ENCODE measurements at places on chromosomes 1 and 21.
A peak's percentile ranks its signal among the peaks of the same experiment; 100 is the strongest.

GRCh38 chr1:236645016-236645680 lies 40.8 kb upstream of the HEATR1 start:
- no peak for DNase-seq

DNA sequence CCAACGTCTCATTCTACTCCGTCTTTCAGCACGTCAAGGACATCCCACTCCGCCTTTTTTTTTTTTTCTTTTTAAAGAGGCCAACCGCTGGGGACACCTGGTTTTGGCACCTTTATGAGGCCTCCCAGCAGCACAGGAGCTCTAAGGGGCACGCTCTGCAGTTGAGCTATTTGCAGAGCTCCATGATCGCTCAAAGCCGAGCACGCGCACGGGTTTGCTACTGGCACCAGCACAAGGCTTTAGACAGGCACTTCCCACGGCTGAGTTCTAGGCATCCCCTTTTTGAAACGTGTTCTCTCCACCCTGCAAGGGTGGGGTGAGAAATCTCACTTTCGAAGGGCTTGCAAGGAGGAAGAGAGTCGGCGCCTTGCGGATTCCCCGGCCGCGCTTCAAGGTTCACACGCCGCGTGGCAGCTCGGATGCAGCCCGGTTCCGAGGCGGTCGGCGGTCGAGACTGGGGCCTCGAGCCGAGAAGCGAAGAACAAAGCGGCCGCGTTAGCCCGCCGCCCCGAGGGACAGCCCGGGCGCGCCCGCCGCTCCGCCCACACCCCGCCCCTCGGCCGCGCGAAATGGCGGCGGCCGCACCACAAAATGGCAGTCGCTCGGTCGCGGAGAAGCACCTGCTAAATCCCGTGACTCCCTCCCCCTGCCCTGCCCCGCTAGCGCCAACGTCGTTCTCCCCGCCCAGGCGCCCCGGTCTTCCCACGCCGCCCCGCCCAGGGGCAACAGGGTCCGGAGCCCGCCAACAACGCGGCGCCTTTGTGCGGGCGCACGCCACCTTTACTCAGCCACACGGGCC lies 12.9 kb upstream of the SPEN start:
- DNase-seq, result peak; percentile 70

- no peak for DNase-seq
Observed at GRCh38 chr1:153752571-153753195, 22.5 kb upstream of the SLC27A3 start.

DNA sequence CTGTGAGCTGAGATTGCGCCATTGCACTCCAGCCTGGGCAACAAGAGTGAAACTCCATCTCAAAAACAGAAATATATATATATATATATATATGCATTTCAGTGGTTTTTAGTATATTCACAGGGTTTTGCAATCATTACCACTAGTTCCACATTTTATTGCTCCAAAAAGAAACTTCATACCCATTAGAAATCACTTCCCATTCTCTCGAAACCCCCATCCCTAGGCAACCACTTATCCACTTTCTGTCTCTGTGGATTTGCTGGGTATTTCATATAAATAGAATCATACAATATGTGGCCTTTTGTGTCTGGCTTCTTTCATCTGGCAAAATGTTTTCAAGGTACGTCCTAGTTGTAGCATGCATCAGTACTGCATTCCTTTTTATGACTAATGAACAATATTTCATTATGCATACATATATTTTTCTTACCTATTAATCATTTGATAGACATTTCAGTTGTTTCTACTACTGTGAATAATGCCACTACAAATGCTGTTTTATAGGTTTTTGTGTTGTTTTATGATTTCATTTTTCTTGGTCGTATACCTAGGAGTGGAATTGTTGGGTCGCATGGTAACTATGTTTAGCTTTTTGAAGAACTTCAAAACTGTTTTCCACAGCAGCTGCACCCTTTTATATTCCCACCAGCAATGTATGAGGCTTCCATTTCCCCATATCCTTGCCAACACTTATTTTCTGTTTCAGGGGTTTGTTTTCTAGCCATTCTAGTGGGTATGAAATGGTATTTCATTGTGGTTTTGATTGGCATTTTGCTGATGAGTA lies 95.9 kb downstream of the PHTF1 start:
- DNase-seq, result no peak

GRCh38 chr1:43358121-43358745 lies 548 bp upstream of the CDC20 start:
- no peak for DNase-seq

DNA sequence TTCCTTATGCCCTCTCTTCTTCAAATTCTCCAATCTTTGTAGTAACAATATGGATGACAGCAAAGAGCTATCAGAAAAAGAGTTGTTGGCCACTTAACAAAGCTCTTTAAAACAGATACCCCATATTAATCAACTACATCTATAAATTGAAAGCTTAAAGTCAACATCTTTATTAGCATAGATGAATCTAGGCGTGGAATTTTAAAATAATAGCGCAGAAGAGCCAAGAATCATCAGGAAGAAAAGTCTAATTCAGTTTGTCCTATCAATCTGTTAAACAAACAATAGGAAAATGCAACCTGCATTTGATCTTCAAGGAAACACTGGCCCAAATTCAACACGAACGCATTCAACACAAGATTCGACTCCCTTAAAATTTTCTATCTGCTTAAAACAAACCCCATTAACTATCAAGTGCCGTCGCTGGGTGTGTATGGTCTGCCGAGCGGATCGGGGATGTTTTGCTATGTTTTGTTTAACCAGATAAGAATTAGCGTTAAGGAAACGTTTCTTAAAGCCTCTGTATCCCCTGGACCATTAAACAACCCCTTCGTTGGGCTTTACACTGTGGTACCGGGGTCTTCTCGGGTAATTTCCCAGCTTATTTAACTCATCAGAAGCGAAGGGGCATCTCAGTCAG lies 1.0 kb downstream of the LYST start:
- no peak for DNase-seq

DNA sequence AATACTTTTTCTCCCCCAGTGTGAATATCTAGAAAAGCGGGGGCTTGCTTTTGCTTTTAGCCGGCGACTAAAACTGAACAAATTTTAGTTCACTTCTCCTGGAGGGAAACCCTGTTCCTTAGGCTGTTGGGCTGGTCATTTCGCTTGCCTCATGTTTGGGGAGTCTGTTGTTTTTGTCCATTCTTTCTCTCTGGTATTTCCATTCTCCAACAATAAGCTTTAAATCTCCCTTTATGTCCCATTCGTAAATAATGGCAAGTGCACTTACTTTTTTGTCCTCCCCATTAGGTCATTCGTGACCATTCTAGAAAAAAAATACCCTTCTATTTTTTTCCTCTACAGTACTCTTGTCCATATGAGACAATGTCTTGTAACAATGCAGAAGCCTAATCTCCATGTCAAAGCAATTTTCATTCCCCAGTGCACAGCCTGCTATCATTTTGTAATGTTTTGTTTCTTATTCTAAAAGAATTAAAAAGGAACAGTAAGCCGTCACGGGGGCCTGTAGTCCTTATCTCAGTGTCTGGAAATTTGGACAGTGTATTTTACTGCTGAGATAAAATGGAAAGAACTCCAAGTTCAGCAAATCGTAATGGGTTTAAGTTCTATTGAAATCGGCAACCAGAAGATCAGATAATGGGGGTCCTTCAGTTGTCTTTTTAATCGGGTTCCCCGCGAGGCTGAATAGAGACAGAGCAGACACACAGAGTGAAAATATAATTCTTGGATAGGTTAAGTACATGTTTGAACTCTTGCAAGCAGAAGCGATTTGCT lies 21.8 kb downstream of the PROX1 start:
- DNase-seq, result no peak

GRCh38 chr1:173134800-173135199 lies 72.3 kb downstream of the TNFSF4 start:
- no peak for DNase-seq

- no peak for DNase-seq
Observed at GRCh38 chr1:201113451-201114244, 1.4 kb upstream of the CACNA1S start.

DNA sequence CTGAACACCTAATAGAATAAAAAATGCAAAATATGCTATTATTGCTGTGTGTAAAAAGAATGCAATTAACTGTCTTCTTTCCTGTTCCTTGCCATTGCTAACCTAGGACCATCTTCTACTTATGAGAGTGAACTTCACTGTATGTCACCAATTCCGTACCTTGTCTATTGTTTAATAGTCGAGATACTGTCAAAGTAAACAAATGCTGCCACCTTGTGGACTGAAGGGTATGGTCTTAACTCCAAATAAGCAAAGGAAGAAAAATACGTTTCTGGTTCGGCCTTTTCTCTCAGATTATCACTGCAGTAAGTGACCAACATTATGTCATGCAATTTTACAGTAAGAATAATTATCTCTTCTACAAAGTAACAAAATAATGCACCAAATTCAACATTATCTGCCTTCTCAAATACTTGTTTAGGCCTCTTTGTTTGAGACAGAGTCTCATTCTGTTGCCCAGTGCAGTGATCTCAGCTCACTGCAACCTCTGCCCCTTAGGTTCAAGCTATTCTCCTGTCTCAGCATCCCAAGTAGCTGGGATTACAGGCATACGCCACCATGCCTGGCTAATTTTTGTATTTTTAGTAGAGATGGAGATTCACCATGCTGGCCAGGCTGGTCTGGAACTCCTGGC lies 133.4 kb downstream of the COP1 start:
- DNase-seq, result peak; percentile 49

DNA sequence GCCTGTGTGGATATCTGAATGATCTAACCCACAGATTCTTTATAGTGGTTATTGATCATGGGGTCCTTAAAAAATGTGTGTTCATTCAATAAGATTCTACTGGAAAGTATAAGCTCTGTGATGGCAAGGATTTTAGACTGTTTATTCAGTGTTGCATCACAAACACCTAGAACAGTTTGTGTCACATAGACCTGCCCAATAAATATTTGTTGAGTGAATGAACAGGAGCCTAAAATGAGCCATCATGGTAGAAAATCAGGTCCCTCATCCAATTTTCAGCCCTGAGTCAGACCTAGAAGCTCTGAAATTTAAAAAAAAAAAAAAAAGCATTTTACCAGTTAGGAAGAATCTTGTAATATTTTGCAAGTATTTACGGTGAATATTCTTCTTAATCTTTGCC lies 2.3 kb upstream of the RGSL1 start:
- DNase-seq, result no peak

DNA sequence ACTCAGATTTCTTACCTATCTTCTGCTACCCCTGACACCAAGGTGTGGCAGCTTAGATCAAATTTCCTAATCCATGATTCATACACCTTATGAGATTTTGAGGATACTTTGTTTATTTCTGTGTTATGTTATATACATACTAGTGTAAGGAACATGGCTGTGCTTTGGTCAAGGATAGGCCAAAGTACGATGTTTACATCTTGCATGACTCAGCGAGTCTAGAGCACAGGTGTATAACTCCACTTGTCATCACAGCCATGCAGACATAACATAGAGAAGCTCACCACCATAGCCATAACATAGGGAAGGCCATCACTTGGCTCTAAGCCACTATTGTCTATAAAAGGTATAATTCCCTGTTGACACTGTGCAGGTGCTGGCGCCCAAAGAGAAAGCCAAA lies 61.2 kb downstream of the GBP6 start:
- DNase-seq, result peak; percentile 65

- DNase-seq, result no peak
Observed at GRCh38 chr1:23422941-23423340, 1.6 kb downstream of the TCEA3 start.

- no peak for DNase-seq
Observed at GRCh38 chr1:181490740-181491712, 7.7 kb downstream of the CACNA1E start.

DNA sequence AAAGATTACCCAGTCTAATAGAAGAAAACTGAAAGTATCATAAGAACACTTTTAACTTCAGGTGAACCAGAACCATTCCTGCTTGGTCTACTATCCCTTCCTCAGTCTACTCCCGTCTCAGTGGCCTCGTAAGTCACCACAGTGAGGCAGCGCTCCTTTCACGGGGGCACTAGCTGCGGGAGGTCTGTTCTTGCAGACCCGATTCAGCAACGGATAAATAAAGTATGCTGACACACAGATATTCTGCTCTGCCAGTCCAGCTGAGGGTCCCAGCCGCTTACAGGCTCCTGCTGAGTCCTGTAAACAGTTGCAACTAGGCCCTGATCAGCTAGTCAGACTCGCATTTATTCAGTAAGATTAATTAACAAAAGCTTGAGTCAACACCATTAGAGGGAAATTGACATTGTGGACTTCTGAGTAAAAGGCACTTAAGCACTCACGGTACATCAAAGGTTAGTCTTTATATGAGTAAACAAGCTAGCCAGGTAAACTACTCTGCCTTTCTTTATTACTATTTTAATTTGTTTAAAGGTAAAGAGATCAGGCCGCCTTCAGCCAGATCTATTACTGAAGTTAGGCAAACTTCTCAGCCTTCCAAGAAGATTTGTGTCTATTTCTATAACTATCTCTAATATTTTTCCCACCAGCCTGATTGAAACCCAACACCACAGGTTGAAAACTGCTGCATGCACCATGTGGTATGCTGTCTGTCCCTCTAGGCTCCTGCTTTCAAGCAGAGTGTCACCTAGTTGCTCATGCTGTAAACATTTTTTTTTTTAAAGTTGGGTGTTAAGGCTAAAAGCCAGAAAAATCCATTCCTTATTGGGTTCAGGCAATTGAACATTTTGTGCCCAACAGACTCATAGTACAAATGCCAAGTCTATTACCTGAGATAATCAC lies 87.7 kb downstream of the INTS7 start:
- DNase-seq, result no peak

GRCh38 chr21:42198929-42199867 lies 19.7 kb upstream of the ABCG1 start:
- no peak for DNase-seq

- DNase-seq, result no peak
Observed at GRCh38 chr21:32844653-32845436, 73.3 kb upstream of the PAXBP1 start.

- no peak for DNase-seq
Observed at GRCh38 chr21:42093991-42094421, 22.9 kb downstream of the UMODL1 start.

GRCh38 chr1:213244664-213245091 lies 193.6 kb downstream of the RPS6KC1 start:
- no peak for DNase-seq

GRCh38 chr1:223723351-223723904 lies 11.1 kb downstream of the CAPN2 start:
- no peak for DNase-seq

DNA sequence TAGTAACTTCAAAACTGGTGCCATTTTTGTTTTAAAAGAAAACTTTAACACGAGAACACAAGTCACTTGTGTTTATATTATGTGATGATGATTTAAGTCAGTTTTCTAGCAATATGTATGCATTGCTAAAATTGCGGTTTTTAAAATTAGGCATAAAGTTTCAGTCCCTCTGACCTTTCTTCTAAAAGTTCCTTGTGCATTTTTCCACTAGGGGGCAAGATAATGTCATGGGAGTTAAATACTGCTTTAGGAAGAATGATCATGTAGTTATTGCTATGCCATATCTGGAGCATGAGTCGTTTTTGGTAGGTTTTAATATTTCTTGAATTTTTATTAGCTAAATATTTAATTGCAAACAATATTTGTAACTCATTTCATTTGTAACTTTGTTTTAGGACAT lies 10.7 kb downstream of the CDC7 start:
- no peak for DNase-seq

DNA sequence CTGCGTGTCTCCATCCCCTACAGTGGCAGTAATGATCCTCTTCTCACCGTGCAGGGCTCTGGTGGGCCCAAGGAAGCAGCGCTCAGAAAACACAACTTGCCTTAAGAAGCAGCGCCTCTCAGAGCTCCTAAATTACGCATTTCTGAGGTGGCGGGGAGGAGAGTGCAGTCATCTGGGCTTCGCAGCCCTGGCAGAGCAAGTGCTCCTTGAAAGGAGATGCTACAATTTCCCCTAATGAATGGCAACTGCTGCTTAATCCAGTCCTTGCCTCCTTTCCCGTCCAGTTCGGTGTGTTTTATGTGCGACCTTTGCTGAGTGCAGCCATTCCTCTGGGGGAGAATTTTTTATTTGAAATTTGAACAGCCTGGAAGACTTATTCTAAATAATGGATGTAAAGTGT lies 287.3 kb downstream of the PTPRU start:
- no peak for DNase-seq
